ENCODE measurements at places on chromosomes 13 and 19.

DNA sequence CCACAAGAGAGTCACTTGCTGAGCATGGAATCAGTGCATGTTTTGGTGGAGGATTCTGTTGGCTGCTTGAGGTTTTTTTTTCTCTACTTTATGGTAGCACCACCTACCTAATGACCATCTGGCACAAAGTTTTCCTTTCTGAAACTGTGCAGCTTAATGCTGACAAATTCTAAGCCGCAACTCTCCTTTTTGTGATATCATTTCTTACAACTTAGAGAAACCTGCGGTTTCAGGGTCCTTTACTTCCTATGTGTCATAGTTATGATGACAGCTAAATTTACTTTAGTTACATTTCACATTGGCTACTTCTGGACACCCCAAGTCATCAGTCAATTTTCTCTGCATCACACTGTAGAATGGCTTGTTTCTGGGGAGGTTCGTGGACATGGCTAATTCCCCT, 115.4 kb upstream of the TMTC4 start:
- DNase-seq, result no peak

GRCh38 chr19:36121486-36122124, 6.3 kb downstream of the TBCB start:
- no peak for DNase-seq

GRCh38 chr13:44734201-44734707, 158.1 kb upstream of the TSC22D1 start:
- no peak for DNase-seq

DNA sequence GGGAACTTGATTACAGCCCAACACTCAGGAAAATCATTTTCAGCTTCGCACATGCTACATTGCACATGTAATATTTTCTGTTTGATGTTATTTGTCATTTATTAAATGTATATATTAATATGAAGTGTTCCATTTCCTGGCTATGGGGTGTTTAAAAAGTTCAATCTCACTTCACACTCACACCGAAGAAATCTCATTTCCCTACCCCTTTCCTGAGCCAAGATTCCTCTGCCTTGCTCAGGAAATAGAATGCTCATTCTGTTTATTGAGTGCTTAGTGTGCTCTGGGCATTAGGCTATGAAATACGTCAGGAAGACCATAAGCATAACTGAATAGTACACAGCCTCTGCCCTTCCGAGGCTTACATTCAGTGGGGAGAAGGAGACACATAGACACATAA, 331.9 kb upstream of the TSHZ3 start:
- DNase-seq, result no peak

GRCh38 chr13:24127116-24127631, 33.3 kb upstream of the SPATA13 start:
- no peak for DNase-seq

DNA sequence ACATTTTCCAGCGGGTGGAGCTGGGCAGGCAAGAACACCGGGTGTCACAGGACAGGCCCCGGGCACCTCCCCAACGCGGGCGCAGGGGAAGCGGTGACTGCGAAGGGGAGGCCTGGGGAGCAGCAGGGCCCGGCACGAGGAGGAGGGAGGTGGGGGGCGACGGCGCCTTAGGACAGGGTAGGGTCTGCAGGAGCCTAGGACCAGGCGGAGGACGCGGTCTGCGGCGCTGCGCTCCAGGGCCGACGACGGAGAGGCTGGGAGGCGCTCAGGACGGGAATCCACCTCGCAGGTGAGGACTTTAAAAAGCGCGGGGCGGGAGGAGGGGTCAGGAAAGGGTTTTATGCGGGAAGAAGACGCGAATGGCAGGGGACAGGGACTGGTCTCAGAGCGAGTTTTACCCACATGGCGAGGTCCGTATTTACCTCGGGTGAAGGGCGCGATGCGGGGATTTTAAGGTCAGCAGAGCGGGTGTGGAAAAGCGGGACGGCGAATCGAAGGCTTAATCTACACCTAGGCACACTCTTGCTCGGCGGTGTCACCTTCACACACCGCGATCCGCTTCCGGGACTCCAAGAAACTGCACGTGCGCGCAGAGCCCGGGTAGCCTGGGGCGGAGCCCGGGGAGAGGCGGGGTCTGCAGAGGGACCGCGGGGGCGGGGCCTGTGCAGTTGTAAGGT, 13.5 kb downstream of the ERVV-2 start:
- DNase-seq, result no peak

GRCh38 chr13:95865080-95865615, 188.1 kb downstream of the UGGT2 start:
- DNase-seq, result no peak

DNA sequence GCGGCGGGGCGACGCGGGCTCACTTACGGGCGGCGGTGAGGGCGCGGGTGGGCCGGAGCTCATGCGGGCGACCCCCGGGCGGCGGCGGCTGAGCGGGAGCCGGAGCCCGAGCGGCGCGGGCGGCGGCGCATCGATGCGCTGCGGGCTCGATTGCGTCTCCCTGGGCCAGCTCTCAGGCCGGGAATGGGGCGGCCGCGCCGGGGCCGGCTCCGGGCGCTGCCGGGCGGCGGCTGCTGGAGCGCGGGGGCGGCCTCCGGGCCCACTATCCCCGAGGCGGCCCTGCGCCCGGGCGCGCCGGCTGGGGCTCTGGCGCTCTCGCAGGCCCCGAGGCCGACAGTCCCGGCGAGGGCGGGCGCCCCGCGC, 1.4 kb upstream of the TSHZ3 start:
- DNase-seq, result no peak

DNA sequence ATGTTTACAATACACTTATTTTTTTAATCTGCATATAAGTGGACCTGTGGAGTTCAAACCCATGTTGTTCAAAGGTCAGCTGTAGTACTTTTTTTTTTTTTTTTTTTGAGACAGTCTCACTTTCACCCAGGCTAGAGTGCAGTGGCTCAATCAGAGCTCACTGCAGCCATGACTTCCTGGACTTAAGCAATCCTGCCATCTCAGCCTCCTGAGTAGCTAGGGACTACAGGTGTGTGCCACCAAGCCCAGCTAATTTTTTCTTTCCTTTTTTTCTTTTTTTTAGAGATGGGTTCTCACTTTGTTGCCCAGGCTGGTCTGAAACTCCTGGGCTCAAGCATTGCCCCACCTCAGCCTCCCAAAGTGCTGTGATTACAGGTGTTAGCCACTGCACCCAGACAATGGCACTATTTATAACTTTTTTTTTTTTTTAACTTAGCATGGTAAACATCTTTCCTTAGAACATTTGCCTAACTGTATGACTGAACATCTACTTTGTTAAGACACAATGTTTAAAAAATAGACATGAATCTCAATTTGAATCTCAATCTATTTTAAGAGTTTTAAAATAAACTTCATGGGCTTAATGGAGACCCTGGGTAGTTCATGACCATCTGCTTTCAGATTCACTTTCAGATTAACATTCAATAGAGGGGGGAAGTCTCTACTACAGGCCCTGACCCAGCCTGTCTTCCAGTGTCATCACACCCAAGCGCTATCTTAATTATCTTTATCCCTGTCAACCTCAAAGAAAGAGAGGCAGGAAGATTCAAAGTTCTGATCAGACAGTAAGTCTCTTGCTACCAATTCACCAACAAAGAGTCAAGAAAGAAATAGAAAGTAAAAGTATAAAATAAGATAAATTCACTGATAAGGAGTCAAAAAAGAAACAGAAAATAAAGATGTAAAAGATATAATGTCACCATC, 97.7 kb upstream of the DOCK9 start:
- no peak for DNase-seq

DNA sequence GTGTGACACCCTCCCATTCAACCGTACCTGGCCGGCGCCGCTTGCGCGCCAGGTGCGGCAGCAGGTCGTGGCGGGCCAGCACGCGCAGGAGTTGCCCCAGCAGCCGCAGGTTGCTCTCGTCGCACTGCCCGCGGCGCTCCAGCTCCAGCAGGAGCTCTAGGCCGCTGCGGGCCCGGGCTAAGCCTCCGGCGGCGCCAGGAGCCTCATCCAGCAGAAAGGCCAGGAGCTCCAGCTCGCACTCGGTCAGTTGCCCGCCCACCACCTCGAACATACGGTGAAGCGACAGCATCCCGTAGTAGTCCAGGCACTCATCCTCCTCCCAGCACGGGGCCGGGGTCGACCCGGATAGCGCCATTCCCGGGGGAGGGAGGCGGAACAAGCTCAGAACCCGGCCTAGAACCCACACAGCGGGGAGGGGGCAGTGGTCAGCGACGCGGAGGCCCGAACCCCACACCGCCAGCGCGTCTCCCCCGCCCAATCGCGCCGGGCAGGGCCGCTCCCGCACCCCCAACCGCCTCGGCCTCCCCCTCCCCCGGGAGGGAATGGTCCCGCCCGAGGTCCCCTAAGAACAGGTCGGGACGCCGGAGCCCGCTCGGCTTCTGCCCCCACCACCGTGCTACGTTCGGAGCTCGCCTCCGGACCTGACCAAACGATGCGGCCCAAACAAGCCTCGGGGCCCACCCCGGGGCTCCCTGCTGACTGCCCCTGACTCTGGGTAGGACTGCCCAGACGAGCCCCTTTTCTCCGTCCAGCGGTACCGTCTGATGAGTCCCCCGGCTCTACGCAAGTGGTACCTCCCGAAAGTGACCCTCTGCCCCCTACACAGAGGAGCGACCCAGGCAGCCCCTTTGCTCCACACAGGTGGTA, 591 bp downstream of the DEDD2 start:
- DNase-seq, result no peak

GRCh38 chr19:18044825-18045304, 36.9 kb downstream of the ARRDC2 start:
- peak; percentile 67 for DNase-seq

DNA sequence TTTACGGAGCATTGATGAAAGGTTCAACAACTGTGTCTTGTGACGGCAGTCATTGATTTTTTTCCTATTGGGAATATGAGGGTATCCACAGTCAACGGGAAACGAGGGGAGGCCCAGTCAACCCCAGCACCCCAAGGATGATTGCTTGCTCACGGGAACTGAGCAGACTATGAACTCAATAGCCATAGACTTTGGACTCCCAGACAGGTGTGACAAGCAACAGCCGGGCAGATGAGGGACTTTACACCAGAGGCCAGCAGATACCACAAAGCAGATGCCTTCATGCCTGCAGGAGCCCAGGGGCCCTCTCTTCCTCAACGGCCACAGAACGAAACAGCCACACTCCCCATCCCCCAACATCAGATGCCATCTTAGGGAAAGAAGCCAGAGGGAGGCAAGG, 80.3 kb upstream of the FLT1 start:
- no peak for DNase-seq

DNA sequence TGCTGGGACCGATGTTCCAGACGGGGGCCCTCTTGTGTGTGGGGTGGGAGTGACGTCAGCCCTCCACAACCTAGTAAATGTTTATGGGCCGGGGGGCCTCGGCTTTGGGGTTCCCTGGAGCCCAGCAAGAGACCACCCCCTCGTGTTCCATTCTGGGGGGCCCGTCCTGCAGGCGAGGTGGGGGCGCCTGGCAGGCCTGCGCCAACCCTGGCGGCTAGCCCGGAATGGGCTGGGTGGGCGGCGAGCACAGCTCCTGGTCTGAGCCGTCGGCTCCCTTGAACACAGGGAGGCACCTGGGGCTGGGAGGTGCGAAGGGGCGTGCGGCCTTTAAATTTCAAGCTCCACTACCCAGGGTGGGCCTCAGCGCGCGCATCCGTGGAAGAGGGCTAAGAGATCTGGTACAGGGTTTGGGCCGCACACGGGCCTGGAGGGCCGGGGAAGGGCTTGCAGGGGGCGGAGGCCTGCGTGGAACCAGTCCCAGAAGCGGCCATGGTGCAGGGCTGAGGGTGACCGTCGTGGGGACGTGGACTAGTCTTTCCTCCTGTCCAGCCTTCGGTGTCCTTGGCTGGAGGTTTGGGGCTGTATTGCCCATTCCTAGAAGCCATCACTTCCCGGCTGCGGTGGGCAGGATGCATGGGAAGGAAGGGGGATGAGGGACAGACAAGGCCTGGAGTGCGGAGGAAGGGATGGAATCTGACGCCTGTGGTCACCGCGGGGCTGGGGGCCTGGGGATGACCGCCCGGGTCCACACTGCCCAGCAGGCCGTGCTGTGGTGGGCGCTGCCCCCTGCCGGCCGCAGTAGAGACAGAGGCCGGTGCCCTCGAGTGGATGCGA, 11.4 kb downstream of the NDUFA11 start:
- DNase-seq, result no peak

GRCh38 chr19:48674921-48675824, 2.4 kb upstream of the NTN5 start:
- DNase-seq, result peak; percentile 41

DNA sequence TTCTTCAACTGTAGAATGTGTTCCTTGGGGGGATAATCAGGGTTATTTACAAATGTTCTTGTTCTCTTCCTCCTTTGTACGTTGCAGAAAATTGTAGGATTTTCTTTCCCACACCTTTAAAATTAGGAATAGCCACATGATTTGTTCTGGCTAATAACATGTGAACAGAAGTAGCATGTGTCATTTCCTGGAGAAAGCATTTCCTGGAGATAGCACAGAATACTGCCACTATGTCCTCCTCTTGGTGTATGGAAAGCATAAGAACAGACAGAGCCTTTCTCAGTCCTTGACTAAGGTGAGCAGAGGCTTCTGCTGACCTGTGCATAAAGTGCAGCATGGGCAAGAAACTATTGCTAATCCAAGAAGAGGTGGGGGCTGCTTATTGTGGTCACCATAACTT, 101.8 kb downstream of the FAM216B start:
- DNase-seq, result no peak

DNA sequence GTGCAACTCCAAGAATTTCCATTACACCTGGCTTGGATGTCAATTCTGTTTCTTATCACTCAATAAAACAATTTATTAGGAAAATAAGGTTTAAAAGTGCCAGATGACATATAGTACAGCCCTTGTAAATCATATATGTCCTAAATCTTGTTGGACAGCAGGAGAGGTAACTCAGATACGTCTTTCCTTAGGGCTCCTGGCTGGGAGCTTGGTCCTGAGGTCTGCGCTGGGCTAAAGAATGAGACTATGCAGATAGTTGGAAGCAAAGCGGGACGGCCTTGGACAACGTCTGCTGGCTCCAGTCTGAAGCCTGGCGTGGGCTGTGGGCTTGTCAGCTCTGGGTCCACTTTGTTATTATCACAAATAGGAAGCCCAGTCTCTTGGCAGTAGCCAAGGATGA, 377.0 kb downstream of the DLEU7 start:
- DNase-seq, result no peak

GRCh38 chr19:32363632-32364031, 18.2 kb downstream of the ZNF507 start:
- DNase-seq, result no peak

DNA sequence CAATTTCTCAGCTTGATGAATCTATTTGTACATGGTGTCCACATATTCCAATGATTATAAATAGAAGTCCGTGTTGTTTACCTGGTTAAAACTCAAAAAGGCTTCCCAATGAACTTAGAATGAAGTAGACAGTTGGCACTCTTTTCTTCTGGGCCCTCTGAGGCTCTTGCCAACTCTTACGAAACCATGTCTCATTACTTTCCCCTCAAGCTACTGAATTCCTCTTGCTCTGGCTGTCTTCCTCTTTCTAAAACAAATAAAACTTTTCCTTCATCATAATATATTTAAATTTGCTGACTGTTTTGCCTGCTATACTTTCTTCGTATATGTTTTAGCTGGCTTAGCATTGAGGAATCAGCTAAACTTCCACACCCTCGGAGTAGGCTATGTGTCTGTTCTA, 139.7 kb downstream of the SLITRK6 start:
- no peak for DNase-seq

Data from stimulated activated CD8-positive, alpha-beta memory T cell treated with anti-CD3 and anti-CD28 coated beads, Interleukin-2, amount 100 ng/mL, for 1 hour (primary cell).